ENCODE measurements at places on chromosomes 16 and 17. TPM values are rescaled to one million over a fixed set of nuclear protein-coding genes. Genes with fewer than 3 reads are reported as not detected.

- DNase-seq, result no peak
Observed at GRCh38 chr17:50397919-50398285, 579 bp upstream of the LRRC59 start.

Gene KCTD11
- total RNA-seq, result 11.2 TPM

Gene QRICH2
- total RNA-seq, result 0.49 TPM

DNA sequence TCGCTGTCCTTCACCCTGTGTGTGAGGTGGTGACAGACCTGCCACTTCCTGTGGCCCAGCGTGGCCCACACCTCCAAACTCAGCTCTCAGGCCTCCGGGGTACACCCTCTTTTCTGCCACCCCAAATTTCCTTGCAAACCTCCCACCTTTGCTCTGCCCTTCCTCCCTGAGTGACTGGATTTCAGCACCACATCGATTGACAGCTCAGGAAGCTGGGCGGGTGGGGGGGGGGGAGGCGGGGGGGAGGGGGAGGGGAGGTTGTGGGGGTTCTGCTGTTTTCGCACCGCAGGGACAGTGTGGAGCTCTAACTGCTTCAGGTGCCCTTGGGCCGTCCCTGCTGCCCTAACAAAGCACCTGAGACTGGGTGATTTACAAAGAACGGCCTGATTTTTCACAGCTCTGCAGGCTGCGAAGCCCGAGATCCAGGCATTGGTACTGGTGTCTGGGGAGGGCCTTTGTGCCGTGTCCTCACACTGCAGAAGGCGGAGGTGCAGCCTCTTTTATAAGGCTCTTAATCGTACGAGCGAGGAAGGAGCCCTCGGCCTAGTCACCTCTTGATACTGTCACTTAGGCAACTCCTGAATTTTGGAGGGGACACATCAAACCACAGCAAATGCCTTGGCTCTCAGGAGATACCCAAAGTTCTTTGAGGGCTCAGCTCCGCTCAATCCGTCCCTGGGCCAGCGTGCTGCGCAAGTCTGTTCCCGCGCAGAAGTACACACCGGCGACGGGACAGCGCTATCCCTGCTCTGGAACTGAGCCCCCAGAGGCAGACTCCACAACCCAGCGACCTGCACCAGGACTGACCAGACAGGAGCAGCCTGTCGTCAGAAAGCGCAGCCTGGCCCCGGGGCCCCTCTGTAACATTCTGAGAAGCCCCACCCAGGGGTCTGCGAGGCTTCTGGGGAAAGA, 3.6 kb downstream of the NDUFAF8 start:
- no peak for DNase-seq

Gene ICAM2
- total RNA-seq, result 53.7 TPM

DNA sequence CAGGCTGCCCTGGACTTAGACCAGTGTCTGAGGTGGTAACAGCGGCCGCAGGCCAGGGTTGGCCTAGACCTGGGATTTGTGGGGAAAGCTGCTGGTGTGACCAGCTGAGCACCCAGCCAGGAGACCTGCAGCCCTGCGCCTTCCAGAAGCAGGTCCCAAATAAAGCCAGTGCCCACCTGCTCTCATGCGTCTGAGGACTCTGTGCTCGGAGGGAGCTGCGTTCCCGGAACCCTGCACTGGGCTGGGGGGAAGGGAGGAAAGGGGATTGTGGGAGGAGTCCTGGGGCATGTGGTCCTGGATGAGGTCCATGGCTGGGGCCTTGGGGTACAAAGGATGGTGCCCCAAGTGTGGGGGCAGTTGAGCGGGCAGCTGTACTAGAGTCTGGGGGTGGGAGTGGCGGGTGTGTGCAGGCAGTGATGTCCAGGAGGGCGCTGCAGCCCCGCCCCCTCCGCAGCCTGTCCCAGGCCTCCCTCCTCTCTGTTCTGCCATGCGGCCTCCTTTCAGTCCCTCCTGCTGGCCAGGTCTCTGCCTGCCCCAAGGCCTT, 1.8 kb upstream of the NECAB2 start:
- no peak for DNase-seq

GRCh38 chr17:7803981-7804380, 30.0 kb upstream of the KDM6B start:
- no peak for DNase-seq

DNA sequence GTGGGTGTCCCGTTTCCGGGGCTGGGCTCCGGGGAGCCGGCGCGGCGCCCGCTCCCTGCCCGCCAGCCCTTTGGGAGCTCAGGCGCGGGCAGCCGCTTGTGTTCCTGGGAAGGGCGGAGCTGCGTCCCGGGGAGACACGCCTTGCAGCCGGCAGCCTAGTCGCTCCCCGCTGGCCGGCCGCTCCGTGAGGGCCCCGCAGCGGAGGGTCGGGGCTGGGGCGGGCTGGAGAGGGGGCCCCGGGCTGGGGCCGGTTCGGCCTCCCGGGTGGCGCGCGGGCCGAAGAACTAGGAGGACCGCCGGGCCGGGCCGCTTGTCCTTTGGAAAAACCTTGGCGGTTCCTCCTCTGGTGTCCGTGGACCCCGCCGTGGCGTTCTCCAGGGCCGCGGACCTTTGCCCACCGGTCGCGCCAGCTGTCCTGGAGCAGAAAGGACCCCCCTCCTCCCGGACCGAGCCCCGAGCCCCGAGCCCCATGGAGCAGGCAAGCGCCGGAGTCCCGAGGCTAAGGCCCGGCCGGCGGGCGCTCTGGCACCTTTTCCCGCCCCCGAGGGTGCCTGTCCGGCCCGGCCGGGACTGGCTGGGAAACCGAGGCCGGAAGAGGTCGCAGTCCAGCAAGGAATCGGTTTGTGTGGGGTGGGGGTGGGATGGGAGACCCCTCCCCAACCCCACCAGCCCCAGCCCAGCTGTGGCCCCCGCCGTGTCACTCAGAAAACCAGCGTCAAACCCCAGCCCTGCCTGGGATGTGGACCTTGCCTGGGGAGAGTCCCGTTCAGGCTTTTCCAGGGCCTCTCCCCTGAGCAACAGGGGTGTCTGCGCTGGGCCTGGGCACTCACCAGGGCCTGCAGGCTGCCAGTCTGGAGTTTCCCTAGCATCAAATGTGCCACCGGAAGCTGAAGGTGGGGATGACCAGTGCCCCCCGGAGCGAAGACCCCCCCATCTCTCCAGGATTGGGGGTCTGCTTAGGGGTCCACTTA, 6.8 kb upstream of the TBC1D3B start:
- no peak for DNase-seq

Gene PLA2G10
- total RNA-seq, result not detected

DNA sequence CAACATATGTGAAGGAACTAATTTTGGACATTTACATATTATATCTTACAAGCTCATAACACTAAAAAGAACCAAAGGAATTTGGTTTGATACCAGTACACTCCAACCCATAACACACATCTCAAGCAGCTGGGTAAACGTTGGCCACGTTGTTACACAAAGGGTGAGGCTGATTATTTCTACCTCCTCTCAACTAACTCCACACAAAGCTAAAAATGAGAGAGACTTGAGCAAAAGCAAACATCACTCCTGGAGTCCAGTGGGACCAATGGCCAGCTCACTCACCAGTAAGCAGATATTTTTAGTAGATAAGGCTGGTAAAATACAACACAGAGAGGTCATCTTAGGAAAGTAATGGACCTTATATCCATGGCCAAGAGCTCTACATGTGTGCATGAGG, 207.6 kb downstream of the MRTFB start:
- no peak for DNase-seq

Data from activated CD8-positive, alpha-beta T cell treated with anti-CD3 and anti-CD28 coated beads for 36 hours (primary cell).